Smooth muscle cell of the brain vasculature (primary cell): ENCODE measurements at places on chromosomes 3 and 15.

DNA sequence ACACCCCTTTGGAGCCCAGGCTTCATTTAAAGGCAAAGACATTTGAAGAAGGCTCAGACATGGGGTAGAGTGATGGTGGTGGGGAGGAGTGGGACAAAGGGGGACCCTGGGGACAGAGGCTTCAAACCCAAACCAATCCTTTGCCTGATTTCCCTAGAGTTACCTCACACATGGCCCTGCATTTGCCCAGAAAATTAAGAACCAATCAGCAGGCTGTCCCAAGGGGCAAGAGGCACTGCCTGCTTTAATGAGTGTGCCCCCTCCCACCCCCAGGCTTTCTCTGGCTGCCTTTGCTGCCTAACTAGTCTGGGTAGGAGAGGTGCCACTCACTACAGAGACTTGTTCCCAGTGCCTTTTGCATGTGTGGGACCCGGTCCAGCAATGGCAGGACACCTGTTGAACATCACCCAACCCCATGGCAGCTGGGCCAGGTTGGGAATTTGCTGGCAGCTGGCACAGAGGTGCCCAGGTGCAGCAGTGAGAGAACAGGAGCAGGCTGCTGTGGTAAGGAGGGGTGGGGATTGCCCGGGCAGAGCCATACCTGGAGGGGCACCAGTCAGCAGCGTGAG lies 38.4 kb downstream of the CCDC33 start:
- DNase-seq, result no peak

GRCh38 chr3:5010140-5010539 lies 30.9 kb downstream of the BHLHE40 start:
- DNase-seq, result no peak

DNA sequence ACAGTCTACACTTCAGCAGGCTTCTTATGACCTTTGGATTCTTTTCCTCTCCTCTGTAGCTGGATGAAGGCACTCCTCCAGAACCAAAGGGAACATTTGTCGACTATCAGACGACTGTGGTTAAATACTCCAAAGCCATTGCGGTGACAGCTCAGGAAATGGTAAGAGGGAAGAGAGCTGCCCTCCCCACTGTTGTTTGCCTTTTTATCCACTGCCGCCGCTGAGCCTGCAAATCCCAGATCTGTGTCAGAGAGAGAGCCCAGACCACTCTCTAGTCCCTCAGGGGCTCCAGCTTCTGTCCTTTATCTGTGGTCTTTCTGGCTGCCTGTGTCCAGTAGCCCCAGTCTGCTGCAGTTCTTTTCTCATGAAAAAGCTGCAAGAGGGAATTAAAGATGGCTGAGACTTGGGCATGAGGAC lies 261.5 kb upstream of the TPM1 start:
- no peak for DNase-seq

DNA sequence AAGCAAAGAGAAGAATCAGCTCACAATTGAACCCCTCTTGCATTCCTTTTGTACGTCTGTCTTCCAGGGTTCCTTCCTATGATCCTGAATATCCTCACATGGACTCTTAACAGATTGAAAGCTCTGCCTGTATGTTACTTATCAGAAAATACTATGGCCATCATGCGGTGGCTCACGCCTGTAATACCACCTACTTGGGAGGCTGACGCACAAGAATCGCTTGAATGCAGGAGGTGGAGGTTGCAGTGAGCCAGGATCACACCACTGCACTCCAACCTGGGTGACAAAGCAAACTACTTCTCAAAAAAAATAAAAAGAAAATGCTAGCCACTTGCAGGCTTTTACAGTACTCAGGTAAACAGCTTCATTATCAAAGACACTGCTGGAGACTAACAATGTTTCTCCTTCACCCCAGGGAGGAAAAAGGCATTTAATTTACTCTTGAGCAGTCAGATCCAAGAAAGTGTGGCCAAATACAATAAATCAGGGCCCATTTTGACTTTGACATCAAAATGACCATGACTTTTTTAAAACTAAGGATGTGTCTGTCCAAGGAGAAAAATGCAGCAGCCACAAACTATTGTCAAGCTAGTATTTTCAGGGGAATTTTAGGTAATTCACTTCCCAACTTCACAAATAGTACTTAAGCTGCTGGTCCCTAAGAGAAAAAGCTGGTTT lies 27.3 kb downstream of the NPTN start:
- DNase-seq, result no peak

DNA sequence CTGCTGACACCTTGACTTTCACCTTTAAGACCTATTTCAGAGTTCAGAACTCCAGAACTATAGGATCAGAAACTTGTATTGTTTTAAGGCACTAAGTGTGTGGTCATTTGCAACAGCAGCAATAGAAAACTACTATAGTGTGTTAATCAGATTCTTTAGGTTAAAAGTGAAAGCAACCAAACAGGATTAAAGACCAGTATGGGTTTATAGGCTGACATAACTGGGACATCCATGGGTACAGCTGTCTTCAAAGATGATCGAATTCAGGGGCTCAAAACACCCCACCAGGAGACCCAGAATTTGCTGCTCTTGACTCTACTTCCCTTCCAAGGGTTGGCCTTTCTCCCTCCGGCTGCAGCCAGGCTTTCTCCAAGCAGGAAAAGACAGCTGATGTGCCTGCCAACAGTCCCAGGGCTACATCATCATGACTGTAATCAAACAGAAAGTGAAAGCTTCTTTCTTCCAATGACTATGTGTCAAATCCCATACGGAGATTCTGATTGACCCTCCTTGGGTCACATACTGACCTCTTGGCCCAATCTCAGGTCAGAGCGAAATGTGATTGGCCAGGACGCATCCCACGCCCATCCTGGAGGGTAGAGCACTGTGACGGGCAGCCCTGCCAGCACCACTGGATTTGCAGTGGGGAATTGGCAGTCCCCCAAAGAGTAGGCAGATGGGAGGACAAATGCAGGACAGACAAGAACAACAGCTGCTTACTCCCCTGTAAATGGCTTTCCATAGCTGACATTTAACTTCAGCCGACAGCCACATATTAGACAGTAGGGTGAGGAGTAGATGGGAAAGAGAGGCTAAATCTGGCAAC lies 51.4 kb upstream of the RNF7 start:
- peak; percentile 39 for DNase-seq
